Kidney epithelial cell (primary cell): ENCODE measurements at places on chromosomes 11 and 22.

DNA sequence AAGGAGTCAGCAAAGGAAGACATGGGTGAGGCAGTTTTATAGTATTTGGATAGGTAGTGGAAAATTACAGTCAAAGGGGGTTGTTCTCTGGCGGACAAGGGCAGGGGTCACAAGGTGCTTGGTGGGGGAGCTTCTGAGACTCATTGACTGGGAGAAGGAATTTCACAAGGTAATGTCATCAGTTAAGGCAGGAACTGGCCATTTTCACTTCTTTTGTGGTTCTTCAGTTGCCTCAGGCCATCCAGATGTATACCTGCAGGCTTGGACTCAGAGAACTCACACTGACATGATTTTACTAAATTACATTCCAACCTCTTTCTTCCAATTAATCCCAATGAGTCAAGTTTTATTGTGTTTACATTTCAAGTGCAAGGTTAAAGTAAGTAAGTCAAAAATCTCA, 240.5 kb upstream of the API5 start:
- no peak for DNase-seq

DNA sequence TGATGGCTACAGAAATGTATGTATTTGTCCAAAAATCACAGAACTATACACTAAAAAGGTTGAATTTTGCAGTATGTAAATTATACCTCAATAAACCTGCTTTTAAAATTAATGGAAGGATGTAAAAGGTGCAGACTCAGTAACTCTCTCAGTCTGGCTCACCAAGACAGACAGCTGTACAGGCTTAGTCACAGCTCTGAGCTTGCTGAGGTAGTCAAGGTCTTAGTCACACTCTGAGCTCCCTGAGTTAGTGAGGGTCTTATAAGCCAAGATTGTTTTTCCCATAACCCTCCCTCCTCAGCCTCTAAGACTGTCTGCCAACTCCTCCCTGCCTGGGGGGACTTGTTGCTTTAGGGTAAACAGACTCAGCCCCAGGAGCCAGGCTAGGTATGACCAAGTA, 59.3 kb upstream of the IZUMO1R start:
- no peak for DNase-seq

DNA sequence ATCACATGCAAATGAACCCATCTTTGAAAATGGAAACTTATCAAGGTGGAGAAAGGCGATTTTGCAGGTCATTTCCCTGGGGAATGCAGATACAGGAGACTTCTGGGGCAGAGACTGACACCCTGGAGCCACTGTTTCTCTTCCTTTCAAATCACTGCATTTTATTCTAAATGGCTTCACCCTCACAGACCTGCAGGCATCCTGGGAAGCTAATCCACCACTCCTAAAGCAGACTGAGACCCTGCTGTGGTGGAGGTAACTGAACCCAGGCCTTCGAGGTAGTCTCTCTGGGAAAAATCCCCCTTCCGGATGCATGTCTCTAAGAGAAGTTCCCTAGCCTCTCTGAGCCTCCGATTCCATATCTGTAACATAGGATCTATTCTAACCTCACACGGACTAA, 20.9 kb upstream of the CSNK2A3 start:
- DNase-seq = no peak

DNA sequence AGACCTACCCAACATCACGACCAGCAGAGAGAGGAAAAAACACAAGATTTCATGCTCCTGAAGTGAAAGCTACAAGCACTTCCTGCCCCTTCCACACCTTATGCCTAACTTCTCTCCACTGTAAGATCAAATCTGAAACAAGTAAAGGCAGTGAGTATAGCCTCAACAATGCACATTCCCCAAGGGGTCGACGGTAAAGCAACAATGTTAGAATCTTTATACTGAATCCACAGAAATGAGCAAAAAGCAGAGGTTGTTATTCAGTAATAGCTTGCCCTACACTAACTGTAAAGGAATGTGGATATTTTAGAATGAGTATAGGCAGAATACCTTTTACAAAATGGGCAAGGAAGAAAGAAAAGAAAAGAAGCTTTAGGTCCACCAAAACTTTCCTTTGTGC, 15.6 kb downstream of the ARFGAP3 start:
- DNase-seq = no peak

DNA sequence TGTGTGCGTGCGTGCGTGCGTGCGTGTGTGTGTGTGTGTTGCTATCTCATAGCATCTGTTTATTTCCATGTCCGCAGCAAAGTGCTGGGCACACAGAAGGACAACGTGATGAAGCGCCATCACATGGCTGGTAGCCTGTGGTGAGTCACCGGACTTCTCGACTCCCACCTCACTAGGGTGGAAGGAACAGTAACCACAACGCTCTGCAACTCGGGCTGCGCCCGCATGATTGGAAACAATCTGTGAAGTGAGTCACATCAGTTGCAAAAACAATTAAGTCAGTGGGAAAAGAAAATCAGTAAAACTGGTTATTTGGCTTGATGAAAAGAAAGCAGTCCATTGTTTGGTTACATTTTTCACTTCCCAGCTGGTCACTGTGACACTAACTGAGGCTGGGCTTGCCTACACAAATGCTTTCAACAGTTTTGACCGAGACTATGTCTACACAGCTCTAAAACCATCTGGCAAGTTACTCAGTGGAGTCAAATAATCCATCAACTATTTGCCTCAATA, 437.3 kb upstream of the CADM1 start:
- peak; percentile 99 for DNase-seq

GRCh38 chr22:37519268-37520195, at the start of gene CARD10:
TSS of gene CARD10 (minus strand) at chr22:37519415. CDS start at chr22:37519200, 215 bp downstream.
- DNase-seq = no peak

- no peak for DNase-seq
Measured at GRCh38 chr11:102142333-102142732, 32.1 kb downstream of the YAP1 start.
